Bronchial epithelial cell (primary cell): ENCODE measurements at places on chromosomes 4 and X. TPM values are rescaled to one million over a fixed set of nuclear protein-coding genes. Genes with fewer than 3 reads are reported as not detected.
A peak's percentile ranks its signal among the peaks of the same experiment; 100 is the strongest.

ARMCX4 gene
- total RNA-seq, result 0.79 and 1.8 TPM in 2 replicates

TMEM271 gene
- total RNA-seq, result not detected in 2 replicates

PIR gene
- 23.7 and 35.8 TPM in 2 replicates for total RNA-seq

ALG13 gene
- 35.0 and 35.7 TPM in 2 replicates for total RNA-seq

TAF7L gene
- total RNA-seq, result under 0.01 TPM in 1 of 2 replicates, not detected in the other

MAGEA8 gene
- total RNA-seq, result not detected in 2 replicates

PNPLA4 gene
- 10.3 and 31.1 TPM in 2 replicates for total RNA-seq

DKK2 gene
- total RNA-seq, result 0.26 TPM in 1 of 2 replicates, not detected in the other

SSX2B gene
- total RNA-seq, result not detected in 2 replicates

SOX3 gene
- not detected in 2 replicates for total RNA-seq

KCNIP4 gene
- 0.53 and 1.4 TPM in 2 replicates for total RNA-seq

MTMR1 gene
- total RNA-seq, result 14.0 and 15.2 TPM in 2 replicates

SMIM10L2A gene
- total RNA-seq, result 2.1 and 3.8 TPM in 2 replicates

GRCh38 chrX:17861489-17862011 lies 452 bp upstream of the RAI2 start:
- no peak for DNase-seq

DNA sequence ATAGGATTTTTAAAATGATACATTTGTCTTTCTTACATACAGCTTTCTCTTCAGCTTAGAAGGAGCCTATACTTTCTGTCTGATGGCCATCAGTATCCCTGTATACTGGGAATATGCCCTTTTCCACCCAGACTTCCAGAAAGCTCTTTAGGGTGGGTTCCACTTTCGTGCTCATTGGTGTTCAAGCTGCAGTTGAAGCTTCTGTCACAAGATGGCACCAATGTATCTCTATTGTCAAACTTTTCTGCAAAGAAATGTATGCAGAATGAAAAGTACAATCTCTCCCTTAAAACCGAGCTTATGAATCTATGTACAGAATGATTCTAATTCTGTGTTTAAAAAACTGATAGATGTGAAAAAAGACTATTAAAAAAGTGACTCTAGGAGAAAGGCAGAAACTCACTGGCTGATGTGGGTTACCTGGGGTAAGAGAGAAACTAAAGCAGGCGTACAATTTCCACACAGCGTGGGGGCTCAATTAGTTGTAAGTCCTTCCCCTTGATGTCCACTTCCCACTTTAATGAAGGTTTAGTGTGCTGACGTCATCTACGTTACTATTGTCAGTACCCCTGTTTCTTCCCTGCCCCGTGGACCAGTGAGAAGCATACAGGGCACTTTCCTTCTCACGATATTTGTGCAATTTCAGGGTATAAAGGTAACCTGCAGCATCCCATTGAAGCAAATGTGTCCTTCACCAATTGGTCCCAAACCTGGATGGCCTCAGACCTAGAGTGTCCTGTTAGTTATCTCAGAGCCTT lies 57.3 kb upstream of the TCEAL2 start:
- peak; percentile 9 for DNase-seq

- DNase-seq, result no peak
Measured at GRCh38 chr4:96525898-96526297, 686.0 kb downstream of the PDHA2 start.

GRCh38 chr4:54908763-54909162 lies 216.6 kb downstream of the KDR start:
- DNase-seq, result no peak

- peak; percentile 47 for DNase-seq
Measured at GRCh38 chr4:127656047-127656680, 23.4 kb downstream of the INTU start.

DNA sequence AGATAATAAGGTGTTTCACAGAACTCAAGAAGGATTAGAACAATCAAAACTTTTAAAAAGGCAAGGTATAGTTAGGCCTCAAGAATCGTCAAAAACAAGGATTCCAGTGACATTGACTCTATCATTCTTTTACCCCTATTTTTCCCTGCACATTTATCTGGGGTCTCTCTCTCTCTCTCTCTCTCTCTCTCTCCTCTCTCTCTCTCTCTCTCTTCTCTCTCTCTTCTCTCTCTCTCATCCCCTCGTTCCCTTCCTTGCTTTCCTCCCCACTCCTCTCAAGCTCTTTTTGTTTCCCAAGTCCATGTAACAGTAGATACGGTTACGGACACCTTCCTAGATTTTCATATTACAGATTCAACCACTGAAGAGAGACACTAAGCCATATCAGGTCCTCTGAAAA lies 3.2 kb upstream of the TMLHE start:
- no peak for DNase-seq

DNA sequence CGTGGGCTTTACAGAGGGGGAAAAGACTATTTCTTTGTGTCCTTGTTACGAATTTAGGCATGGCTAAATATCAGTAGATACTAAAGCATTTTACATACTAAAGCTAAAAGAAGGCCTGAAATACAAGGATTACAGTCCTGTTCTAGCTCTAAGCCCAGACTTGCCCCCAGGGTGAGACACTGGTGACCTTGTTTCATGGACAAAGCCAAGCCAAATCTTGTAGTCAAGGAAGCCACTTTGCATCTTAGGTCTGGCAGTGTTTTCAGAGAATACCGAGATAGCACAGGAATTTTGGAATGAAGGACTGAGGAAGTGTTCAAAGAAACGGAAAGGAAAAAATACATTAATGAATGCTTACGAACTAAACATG lies 733 bp upstream of the G3BP2 start:
- DNase-seq, result no peak

GRCh38 chrX:41785685-41786084 lies 61.7 kb downstream of the GPR82 start:
- peak; percentile 81 for DNase-seq

- DNase-seq, result peak; percentile 87
Measured at GRCh38 chrX:132004728-132005127, 18.4 kb upstream of the STK26 start.

DNA sequence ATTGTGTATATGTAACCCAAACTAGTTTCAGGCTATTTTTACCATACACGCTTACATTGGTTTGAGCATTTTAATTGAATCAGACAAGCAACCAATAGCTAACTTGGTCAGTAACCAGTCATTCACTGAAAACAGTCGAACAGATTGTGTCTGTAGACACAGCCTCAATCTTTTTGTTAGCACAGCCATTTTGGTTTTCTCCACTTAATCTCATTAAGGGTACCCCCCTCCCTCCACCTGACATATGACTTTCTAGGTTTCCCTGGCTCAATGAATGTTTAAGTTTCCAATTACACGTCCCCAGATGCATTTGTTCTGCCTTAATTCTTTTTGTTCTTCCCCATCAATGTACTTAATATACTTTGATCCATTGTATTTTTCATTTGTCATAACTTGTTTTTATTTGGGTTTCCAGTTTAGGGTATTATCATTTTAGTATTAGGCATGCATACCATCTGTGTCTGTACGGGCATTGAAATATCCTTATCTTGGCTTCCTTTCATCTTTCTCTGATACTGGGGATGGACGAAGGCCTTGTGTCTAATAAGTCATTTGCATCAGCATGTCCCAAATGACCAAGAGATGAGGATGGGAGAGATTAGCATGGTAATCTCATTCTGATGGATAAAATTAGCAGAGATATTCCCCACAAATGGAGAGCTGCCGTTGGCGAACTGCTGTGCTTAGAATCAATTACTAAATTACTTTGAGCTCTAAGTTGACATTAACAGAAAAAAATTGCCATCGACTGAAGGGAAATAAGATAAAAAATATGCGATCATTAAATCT lies 35.9 kb upstream of the PHOX2B start:
- DNase-seq, result no peak

DNA sequence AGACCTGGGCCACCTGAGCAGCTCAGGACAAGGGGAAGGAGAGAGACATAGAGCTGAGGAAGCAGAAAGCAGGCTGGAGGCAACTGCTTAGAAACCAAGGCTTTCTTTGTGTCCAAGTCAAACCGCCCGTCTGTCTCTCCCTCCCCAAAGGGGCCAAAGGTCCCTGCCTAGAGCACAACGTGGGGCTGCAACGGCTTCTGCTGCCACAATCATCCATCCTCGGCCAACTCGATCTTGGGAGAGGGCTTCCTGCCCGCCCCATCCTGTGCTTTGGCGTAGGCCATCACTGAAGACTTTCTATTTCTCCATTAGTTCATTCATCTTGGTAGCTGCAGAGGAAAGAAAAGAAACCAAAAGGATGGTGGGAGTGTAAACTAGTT lies 1.7 kb upstream of the TREX2 start:
- DNase-seq, result no peak

DNA sequence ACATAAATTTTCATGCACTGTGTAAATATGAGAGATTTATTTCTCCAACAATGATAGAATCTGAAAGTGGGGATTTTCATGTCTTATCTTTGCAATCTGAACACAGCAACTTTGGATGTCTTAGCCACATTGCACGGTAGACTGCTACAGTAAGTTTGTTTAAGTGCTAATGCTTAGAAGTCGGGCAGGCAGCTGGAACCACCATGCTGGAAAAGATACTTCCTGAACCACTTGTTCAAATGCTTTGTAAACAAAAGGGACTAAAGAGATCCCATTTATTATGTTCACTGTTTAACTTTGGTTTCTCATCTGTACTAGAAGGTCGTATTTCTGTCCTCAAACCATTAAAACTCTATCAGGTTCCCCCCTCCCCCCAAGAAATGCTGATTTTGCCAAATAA lies 555.9 kb upstream of the DIPK2B start:
- no peak for DNase-seq

DNA sequence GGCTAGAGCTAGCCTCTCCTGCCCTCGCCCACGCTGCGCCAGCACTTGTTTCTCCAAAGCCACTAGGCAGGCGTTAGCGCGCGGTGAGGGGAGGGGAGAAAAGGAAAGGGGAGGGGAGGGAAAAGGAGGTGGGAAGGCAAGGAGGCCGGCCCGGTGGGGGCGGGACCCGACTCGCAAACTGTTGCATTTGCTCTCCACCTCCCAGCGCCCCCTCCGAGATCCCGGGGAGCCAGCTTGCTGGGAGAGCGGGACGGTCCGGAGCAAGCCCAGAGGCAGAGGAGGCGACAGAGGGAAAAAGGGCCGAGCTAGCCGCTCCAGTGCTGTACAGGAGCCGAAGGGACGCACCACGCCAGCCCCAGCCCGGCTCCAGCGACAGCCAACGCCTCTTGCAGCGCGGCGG lies at the start of gene AR:
Gene AR (plus strand): TSS at position 204 of the 400 bp plus-strand sequence. CDS start 1,126 bp downstream, outside the sequence.
- DNase-seq, result peak; percentile 8

DNA sequence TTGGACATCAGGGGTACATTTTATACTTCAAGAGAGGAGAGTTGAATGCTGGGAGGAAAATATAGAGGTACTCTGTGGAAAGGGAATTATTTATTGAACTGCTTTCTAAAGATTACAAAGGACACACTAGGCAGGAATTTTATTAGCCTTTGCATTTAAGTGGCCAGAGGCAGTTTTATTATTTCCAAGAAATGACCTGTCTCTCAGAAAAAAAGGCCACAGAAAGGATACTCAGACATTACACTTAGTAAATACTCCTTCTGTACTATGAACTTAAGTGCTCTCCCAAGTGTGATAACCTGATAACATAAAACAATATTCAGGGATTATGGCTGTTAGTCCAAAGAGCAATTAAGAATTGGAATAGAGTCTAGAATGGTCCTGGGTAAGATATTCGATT lies 7.5 kb downstream of the LRRC66 start:
- no peak for DNase-seq

- DNase-seq, result no peak
Measured at GRCh38 chr4:113302051-113302450, 252.6 kb downstream of the ANK2 start.

DNA sequence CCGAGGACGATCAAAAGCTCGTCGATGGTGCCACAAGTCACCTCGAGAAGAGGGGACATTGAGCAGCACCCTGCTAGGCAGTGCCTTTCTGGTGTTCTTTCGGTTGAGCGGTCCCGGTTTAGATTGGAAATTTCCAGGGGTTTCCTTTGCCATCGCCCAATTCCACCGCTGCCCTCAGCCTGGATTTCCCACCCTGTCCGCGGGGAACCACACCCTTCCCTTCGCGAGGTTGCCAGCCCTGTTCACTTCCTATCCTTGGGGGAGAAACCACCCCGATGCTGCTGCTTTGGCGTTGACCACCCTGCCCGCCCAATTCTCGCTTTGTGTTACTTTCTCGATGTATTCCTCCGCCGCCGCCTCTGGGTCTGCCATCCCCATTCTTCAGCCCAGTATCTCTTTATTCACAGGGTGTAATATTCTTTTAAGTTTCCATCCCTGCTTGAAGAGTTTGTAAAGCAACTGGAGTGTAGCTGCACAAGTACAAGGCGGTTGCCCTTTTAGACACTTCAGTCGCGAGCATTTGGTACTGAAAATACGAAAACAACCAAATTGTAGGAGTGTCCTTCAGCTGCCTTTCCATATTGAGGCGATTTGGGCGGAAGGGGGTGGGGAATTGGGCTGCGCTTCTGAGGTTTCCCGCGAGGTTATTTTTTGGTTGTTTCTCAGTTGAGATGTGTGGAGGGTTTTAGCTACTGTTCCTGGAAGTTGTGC lies 1.1 kb downstream of the OGT start:
- peak; percentile 18 for DNase-seq

DNA sequence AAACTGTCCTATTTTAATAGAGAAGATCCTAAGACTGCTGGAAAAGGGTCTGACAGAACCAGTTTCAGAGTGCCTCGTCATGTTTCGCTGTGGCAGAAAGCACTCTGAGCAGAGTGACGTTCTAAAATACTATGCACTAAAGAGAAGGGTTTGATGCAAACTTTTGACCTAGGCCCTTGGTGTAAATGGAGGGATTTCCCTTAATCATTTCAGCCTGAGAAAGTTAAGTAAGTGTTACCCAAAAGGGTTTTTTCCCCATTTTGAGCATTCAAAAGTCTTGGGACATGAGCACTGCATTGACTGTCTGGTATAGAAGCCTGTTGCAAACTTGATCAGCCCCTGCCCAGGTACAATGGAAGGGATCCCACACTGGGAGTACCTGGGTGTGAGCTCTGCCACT lies 157.5 kb upstream of the ATOH1 start:
- no peak for DNase-seq

DNA sequence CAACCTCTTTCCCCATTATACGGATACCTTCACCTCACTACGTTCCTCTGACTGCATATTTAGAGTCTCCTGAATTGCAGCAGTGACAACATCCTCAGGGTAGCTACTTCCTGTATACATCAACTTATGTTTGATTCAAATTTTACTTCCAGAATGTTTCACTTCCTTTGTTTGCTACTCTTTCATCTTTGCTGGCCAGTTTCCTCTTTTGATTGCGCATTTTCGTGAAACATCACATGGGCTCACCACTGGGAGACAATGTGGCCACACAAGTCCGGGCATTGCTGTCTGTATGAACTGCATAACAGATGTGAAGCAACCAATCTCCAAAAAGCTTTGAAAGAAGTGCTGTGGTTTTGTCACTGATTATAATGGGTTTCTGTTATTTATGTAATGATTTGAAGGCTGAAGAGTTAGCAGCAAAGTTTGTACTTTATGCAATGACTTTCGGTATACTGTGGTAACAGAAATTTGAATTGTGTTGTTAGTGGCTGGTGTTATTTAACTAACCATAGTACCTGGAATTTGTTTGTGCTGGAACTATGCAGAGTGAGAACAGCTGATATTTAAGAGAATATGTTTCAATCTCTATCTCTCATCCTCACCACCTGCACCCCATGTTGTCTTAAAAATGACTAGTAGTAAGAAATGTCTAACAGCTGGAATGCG lies 7.4 kb downstream of the SNCA start:
- DNase-seq, result peak; percentile 81

GRCh38 chr4:169279108-169279507 lies 8.4 kb upstream of the SH3RF1 start:
- no peak for DNase-seq

GRCh38 chr4:169682372-169683047 lies 62.1 kb downstream of the CLCN3 start:
- DNase-seq, result no peak
